ENCODE measurements at places on chromosomes 16 and 17.

- no peak for DNase-seq
Observed at GRCh38 chr17:75646638-75646992, 13.4 kb downstream of the SMIM5 start.

DNA sequence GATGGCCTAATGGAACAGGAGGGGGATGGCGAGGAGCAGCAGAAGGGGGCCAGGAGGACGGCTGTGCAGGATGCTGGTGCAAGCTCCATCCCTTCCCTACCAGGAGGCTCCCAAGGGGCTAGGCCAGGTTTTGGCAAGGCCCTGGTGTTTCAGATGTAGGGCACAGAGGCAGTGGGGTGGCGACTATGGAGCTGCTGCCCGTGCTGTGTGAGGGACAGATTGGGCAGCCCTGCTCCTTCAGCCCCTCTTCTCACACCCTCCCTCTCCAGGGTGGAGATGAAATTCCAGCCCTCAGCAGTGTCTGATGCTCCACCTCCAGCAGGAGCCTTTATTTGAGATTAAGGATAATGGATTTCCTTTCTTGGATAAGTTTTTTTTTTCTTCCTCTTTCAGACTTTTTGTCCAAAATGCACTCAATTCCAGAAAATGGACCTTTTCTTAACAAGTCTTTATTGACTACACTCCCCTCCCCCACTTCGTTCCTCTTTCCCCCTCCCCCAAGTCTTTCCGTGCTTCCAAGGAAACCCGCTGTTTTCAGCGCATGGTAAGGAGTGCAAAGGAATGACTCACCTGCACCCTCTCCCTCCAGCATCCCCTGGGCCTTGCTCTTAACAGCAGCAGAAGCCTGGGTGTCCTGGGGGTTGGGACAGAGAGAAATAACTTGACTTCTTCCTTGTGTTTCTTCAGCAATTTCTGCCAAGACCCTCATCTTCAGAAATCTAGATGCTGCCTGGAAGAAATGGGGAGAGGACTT is 95.2 kb downstream of the CCDC182 start:
- no peak for DNase-seq

GRCh38 chr17:14760212-14760611 is 459.3 kb downstream of the HS3ST3B1 start:
- no peak for DNase-seq

- DNase-seq: no peak
Observed at GRCh38 chr16:3610698-3611145, 684 bp downstream of the SLX4 start.

DNA sequence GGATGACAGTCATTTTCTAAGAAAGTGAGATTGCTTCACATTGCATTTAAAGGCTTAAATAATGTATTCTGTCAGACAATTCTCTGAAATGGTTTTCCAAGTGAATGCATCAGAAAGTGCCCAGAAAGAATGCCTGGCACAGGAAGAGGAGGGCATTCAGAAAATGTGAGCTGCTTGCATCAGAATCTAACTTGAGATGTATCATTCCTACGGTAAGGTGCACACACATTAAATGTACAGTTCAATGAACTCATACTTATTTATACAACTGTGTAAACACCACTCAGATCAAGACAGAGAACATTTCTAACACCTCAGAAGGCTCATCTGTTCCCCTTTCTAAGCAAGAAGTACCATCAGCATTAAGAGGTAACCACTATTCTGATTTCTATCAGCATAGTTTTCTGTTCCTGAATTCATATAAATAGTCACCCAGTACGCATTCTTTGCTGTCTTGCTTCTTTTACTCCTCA is 638.0 kb downstream of the MAF start:
- DNase-seq: no peak

GRCh38 chr17:16406742-16407674 is 8.4 kb upstream of the TRPV2 start:
- DNase-seq: no peak

GRCh38 chr16:61581417-61582046 is 454.7 kb downstream of the CDH8 start:
- no peak for DNase-seq

DNA sequence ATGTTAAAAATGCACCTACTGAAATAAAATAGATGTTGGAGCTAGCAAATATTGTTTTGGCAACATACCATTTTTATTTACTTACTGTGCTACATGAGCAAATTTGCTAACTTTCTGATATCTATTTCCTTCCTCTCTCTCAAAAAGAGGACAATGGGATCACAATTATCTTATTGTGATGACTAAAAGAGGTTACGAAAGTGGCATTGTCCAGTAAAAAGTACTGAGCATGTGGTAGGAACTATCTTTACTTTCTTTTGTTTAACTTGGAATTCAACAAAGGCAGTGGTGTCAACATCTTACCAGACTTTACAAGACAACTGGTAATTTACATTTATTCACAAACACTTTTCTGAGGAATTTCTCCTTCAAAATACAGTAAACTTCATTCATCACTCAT is 1542.6 kb upstream of the CDH8 start:
- no peak for DNase-seq

DNA sequence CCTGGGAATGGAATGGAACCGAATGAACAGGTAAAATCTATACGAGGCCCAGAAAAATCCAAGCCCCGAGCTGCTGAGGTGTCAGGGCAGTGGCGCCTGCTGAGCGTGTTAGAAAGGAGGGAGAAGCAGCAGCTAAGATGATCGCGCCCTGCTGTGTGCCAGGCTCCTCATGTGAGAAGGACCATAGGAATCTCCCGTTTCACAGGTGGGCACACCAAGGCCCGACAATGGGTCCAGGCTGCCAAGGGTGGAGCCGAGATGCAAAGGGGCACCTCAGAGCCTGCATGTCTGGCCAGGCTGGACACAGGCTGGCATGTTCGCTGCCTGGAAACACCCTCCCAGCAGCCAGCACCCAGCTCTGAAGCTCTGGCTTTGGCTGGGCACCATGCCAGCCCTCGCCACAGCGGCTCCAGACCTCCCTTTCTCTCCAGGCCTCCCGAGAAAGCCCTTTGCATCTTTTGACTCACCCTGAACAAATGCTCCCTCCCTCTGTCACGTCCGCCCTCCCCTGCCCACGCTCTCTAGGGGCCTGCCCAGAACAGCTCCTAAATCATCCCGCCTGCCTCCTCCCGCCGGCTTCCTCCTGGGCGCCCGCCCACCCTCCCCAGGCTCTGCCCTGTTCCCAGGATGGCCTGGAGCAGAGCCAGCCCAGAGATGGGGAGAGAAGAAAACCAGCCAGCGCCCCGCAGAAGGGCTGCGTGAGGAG is 217.8 kb upstream of the GSE1 start:
- DNase-seq: peak; percentile 64

GRCh38 chr17:37830151-37830993 is 85.5 kb upstream of the HNF1B start:
- no peak for DNase-seq

GRCh38 chr17:33769066-33769465 is 476.0 kb upstream of the ASIC2 start:
- no peak for DNase-seq

GRCh38 chr17:29133121-29133713 is 47.0 kb downstream of the MYO18A start:
- DNase-seq: no peak

- DNase-seq: no peak
Observed at GRCh38 chr16:50309527-50310307, 43.4 kb downstream of the ADCY7 start.

DNA sequence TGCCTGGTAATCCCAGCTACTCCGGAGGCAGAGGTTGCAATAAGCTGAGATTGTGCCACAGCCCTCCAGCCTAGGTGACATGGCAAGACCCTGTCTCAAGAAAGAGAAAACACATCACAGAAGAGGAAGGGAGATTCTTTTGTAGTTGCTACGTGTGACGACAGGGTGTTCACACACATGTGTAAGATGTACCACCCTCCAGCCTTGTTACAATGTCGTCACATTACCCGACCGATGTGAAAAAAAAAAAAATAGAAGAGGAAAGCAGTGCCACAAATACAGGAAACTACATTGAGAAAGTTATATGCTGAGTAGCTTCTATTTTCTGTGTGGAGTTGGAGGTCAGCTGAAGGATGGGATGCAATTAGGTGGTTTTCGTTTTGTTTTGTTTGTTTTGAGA is 56.0 kb downstream of the CLUH start:
- DNase-seq: no peak

DNA sequence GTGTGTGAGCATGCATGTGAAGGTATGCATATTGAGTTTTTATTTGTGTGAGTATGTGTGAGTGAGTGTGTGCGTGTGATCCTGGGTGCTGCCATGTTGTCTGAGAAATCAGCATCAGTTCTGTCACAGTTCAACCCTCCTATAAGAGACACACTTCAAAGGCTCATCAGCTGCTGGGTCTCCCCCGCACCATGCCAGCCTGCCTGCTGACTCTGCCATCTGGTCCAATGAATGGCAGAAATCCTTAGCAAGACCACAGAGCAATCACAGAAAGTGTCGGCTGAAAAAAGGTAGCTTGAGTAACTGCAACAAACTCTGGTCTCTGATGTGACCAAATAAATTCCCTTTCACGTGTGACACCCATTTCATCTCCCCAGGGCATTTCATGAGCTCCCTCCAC is 381.8 kb upstream of the MAF start:
- no peak for DNase-seq

DNA sequence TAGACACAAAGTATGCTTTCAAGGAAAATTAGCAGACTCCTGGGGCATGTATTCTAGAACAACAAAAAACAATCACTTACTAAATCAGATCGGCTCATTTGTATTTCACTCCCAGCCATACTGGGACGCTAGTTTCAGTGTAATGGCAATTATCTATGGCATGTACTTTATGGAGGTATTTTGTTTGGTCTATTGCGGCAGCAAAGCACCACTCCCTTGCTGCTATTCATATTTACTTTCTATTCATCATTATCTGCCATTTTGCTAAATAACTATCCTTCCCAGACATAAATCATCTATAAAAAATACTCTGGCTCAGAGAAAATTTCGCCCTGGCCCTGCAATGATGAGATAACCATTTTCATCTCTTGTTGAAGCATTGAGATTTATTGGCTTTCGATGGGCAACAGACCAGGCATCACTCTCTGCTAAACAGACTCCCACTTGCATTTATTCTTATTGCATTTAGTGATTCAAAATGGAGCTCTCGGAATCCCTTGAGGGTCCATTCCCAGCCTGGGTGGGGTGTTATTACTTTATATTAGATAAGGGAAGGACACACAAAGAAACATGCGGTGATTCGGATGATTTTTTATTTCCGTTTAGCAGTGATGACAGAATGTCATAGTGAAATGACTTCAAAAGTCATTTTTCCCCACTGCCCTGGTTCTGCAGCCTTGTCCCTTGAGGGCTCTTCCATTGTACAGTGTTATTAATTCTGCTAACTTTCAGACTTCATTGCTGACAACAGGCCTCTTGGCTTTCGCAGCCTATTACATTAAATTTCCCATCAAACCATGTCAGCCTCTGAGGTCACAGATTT is 225.8 kb downstream of the IRX3 start:
- DNase-seq: no peak

DNA sequence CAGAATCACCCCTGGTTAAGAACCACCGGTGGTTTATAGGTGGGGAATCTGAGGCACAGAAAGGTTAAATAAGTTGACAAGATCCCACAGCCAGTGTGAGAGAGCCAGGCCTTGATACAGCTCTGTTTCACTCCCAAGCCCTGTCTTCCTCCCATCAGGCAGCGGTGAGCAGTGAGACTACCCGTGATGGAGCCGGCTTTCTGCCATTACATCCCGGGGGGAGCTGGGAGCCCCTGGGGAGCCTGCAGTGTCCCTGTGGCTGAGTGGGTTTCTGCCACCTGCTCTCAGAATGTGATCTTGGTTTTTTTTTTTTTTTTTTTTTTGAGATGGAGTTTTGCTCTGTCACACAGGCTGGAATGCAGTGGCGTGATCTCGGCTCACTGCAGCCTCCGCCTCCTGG is 66.4 kb downstream of the ABCC1 start:
- DNase-seq: no peak

DNA sequence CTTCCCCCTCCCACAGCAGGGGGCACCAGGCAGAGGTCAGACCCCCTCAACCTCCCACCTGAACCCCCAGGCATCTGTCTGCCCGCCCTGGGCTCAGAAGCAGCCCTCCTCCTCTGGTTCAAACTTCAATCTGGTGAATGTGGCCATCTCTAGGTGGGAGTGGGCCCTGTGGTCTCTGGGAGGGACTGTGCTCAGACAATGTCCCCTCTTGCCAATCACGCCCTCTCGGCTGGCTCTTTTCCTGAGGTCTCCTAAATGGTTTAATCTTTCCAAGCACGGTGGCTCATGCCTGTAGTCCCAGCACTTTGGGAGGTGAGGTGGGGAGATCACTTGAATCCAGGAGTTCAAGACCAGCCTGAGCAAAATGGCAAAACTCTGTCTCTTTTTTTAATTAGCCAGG is 15.2 kb downstream of the LITAF start:
- no peak for DNase-seq

DNA sequence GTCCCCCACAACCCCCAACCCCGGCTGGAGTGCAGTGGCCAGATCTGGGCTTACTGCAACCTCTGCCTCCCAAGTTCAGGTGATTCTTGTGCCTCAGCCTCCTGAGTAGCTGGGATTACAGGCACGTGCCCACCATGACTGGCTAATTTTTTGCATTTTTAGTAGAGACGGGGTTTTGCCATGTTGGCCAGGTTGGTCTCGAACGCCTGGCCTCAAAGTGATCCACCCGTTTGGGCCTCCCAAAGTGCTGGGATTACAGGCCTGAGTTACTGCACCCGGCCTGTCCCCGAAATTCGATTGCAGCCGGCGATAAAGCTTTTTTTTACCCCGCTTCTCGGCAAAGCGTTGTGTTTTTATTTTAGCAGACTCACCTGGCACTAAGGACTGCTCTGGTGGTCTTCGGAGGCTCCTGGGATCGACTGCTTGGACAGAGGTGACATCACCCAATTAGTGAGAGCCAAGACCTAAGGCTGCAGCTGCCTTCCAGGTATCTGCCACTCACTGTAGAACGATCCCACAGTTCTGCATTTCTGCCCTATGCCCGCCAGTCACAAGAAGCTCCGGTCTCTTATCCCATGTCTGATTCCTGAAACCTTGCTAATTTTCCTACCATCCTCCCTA is 82.2 kb upstream of the ARL4D start:
- DNase-seq: no peak

- no peak for DNase-seq
Observed at GRCh38 chr17:32349503-32349853, 479 bp upstream of the ZNF207 start.

DNA sequence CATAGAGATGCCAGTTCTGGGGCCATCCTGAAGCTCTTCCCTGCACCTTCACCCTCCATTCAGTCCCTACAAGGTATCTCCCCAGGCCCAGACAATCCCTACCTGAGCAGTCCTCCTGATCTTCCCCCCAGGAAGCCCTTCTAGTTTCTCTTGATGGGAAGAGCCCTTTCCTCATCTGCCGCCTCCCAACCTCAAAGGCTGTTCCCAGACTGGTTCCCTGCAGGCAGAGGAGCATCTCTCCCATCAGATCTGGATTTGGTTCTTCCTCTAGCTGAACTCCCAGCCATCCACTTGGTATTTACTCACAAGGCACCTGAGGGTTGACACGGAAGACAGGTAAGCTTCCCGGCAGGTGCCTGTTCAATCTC is 24.6 kb upstream of the PHB1 start:
- no peak for DNase-seq
